Psoas muscle (tissue), 8 donors: ENCODE measurements at places on chromosomes 7 and 10.

DNA sequence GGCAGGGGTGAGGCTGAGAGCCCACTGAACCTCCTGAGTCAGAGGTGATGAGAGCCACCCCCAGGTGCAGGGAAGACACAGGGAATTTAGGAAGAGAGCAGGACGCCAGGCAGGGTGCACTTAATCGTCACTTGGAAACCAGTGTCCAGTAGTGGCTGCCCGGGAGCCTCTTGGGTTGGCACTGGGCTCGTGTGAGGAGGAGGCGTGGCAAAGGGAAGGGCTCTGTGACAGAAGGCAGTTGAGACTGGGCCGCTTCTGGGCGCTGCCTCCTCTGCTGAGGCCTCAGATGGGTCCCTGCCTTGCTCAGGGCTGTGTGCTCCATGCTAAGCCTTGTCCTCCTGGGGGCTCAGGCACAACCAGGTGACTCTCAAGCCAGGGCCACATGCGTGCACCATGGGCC, 13.3 kb downstream of the RET start:
- DNase-seq: no peak

DNA sequence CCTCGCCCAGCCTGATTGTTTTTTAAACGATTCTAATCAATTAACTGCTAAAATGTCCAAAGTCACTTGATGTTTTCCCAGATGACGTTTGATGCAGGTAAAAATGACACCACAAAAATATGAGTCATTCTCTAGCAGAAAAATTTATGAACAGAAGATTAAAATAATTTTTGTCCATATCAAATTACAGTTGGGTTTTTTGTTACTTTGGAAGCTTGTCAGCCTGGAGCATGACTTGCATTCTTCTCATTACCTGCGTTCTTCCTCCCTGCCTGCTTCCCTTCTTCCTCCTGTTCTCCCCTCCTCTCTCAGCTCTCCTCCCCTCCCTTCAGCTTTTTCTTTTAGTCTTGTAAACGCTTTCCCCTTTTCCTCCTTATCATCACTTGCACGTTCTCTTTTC, 18.7 kb downstream of the IL15RA start:
- DNase-seq: no peak

DNA sequence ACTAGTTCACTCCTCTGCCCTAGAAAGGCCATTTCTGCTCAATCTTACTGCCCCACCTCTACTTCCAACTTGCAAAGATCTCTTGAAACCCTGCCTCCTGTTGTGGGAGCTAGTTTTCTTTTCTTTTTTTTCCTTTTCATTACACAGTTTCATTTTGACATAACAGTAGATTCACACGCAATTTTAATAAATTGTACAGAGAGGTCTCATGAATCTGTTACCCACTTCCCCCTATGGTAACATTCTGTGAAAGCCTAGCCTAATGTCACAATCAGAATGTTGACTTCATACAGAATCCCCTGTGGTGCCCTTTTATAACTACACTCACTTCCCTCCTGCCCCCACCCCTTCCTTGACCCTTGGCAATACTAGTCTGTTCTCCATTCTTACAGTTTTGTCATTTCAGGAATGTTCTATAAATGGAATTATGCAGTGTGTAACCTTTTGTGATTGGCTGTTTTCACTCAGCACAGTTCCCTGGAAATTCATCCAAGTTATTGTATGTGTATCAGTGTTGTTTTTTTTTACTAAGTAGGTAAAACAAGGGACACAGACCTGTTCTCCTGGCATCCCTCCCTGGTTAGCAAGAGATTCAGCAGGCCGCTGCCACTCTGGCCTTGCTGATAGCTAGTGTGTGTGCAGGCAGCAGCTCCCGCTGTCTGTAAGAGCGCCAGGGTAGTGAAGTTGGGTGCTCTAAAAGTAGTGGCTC, 21.5 kb downstream of the CHST3 start:
- DNase-seq: no peak

DNA sequence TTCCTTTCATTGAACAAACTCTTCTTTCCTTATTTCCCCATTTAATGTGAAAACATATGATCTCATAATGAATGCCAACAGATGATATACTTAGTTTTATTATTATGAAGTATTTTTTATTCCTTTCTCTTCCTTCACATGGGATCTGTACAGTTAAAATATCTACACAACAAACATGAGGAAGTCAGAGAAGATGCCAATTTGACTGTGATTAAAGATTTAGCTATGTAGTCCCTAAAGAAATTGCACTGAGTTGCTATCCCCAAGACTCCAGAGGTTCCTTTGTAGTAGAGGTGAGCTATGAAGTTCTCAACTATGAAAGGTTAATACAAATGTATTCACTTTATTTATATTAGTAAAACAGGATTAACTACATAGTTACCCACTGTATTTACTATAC, 60.6 kb upstream of the LRRN3 start:
- no peak for DNase-seq

- no peak for DNase-seq
Measured at GRCh38 chr10:12876266-12876665, 125.2 kb downstream of the CCDC3 start.
